ENCODE measurements at places on chromosomes 5 and 9.
A peak's percentile ranks its signal among the peaks of the same experiment; 100 is the strongest.

DNA sequence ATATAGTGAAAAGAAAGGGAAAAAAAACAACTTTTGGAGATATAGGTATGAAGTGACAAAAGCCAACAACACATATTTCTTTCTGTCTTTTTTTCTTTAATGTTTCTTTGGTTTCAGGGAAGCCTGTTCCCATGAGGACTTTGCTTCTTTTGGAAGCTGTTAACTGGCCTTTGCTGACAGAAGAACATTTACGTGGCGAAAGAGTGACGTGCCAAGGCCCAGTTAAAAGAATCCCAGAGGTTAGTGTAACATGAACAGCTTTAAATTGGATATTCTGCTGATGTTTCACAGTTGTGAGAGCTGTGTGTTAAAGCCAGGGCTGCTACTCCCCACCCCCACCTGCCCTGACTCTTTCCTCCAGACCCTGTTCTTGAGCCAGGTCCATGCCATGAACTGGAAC lies 275.9 kb downstream of the CRB2 start:
- no peak for DNase-seq

DNA sequence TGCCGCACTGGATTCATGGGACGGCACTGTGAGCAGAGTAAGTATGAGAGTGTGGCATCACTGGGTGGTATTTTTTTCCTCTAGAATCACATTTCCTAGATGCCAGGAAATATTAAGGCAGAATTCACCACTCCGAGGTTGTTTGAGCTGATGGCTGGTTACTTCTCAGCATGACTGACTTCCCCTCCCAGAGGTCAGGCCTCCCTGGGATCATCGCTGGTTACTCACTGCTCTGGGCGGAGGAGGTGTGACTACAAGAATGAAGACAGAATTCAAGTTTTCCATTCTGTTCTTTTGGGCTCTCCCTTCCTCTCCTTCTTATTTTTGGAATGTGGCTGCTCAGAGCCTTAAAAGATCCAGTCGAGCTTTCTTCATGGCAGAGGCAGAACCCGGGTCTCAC lies 76.6 kb upstream of the PRRC1 start:
- DNase-seq, result no peak

- DNase-seq, result no peak
Observed at GRCh38 chr9:61666310-61666709, 476.5 kb downstream of the SPATA31A7 start.

- DNase-seq, result no peak
Observed at GRCh38 chr5:56429110-56429561, 196.0 kb upstream of the ANKRD55 start.

DNA sequence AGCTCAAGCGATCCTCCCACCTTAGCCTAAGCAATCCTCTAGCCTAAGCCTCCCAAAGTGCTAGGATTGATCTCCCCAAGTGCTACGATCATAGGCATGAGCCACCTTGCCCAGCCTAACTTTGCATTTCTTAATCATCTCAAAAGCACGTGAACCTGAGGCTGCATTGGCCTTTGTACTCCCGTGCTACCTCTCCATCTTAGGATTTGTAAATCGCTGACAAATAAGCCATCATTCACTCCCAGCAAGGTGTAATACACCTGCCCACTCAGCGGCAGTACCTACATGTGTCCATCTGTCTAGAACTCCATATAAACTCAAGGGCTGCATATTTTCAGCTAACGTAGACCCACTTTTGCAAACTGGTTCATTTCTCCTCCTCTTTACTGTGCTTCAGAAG lies 2.8 kb downstream of the ANKH start:
- peak; percentile 69 for DNase-seq

DNA sequence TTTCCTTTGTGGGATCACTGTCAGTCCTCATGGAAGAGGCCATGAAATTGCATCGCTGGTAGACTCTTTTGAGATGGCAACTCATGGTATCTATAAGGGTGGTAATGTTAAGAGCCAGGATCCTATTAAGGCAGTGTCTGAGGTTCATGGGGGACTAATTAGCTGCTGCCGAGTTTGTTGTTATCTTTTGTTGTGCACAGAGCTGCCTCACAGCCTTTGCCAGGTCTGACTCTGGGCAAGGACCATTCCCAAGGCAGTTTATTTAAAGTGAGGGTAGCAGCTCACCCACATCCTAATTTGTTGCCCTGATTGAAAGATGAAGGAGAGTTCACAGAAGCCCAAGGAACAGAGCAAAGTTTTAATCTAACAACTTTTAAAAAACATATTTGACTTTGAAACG lies 7.9 kb downstream of the SMARCA2 start:
- DNase-seq, result no peak

DNA sequence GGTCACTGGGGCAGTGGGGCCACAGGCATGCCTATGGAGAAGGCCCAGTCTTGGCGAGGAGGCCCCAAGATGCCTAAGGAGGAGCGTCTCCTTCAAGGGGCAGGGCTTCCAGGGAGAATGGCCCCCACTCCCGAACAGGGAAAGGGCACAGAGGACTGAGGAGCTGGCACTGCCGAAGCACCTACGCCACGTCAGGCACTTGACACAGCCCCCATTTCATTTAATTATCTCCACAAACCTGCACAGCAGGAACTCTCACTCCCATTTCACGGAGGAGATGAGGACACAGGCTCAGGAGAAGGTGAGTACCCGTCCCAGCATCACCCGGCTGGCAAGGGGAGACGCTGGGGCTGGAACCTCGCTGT lies 26.0 kb downstream of the EGR1 start:
- DNase-seq, result no peak

GRCh38 chr9:95494022-95494415 lies 22.8 kb downstream of the PTCH1 start:
- DNase-seq, result peak; percentile 91

- no peak for DNase-seq
Observed at GRCh38 chr5:160289356-160289651, 23.1 kb downstream of the CCNJL start.

DNA sequence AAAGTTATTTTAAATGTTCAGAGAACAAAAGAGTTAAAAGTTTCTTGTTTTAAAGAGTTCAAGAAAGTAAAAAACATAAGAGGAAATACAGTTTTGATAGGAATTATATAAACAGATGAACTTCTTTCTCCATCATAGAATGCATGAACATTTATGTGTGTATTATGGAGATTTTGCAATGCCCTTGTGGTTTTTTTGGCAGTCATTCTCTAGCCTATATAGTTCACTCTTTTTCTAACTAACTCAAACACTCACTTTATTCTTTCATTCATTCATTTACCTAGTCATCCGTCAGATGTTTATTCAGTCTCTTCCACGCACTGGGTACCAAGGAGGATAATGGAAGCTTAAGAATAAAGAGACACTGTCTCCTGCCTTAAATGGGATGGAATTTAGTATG lies 195.9 kb upstream of the VLDLR start:
- DNase-seq, result no peak

GRCh38 chr5:91118796-91119195 lies 264.3 kb downstream of the ARRDC3 start:
- no peak for DNase-seq

- DNase-seq, result no peak
Observed at GRCh38 chr9:30534896-30535295, 1849.5 kb upstream of the ACO1 start.

DNA sequence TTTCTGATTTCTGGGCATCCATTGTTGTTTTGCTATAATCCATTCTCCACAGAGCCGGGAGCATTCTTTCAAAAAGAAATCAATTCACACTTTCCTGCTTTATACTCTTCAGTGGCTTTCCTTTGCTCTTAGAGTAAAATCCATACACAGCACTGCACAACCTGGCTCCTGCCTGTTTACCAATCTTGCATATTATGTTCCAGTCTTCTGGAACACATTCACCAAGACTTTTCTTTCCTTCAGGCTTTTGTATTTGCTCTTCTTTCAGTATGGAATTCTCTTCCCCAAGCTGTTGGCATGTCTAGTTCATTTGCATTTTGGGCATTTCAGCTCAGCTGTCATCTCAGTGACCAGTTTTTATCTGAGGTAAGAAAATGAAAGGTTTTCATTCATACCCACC lies 6.3 kb downstream of the RFESD start:
- DNase-seq, result no peak

Measured in NCI-H510A treated with DMSO at 0.1 percent for 48 hours (cell line).